Naive thymus-derived CD4-positive, alpha-beta T cell (primary cell): ENCODE measurements at places on chromosomes 2 and 18. TPM values are rescaled to one million over a fixed set of nuclear protein-coding genes. Genes with fewer than 3 reads are reported as not detected.

The UPP2 gene
- not detected for total RNA-seq

The C1QL2 gene
- not detected for total RNA-seq

The KANSL1L gene
- total RNA-seq, result 13.3 TPM

The BBS5 gene
- total RNA-seq, result 2.3 TPM

- H3K4me1 ChIP-seq, result peaks cover 54% of the 10 kb centered on the region
- no peaks in the 10 kb centered on the region for H3K27me3 ChIP-seq
- H3K27ac ChIP-seq, result peak overlapping the region; percentile 40
- no peak overlapping the region for H3K4me3 ChIP-seq
These were observed 9.3 kb downstream of the TGOLN2 start for GRCh38 chr2:85318222-85319074.

DNA sequence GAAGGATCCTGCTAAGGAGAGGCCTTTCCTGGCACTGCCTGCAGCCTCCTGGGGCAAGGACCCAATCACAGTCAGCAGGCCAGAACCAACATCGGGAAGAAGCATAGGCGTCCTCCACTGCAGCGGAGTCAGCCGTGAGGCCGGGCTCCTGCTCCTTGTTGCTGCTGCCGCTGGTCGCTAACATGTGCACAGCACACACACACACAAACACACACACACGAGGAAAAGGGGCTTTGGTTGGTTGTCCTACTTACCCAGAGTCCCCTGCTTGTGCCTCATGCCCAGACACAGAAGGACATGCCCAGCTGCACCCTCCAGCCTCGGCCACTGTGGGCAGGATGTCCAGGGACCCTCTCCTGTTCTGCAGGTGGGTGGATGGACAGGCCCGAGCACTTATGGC, 209.4 kb downstream of the GLI2 start:
- no peaks in the 10 kb centered on the region for H3K4me1 ChIP-seq
- H3K4me3 ChIP-seq, result no peak overlapping the region
- no peak overlapping the region for H3K27ac ChIP-seq

GRCh38 chr2:126932966-126933710, 34.4 kb downstream of the TEX51 start:
- no peak overlapping the region for H3K4me3 ChIP-seq
- no peaks in the 10 kb centered on the region for H3K36me3 ChIP-seq
- H3K27ac ChIP-seq, result no peak overlapping the region
- DNase-seq, result no peak
- H3K27me3 ChIP-seq, result no peaks in the 10 kb centered on the region
- H3K4me1 ChIP-seq, result no peaks in the 10 kb centered on the region

- H3K4me1 ChIP-seq, result no peaks in the 10 kb centered on the region
- no peaks in the 10 kb centered on the region for H3K27me3 ChIP-seq
- H3K36me3 ChIP-seq, result no peaks in the 10 kb centered on the region
These were observed 6.8 kb upstream of the CETN1 start for GRCh38 chr18:573385-573784.

- H3K27me3 ChIP-seq, result no peaks in the 10 kb centered on the region
- no peak overlapping the region for H3K4me3 ChIP-seq
- no peaks in the 10 kb centered on the region for H3K36me3 ChIP-seq
These were observed 23.6 kb downstream of the KCNE4 start for GRCh38 chr2:223075301-223076270.

- H3K4me1 ChIP-seq, result no peaks in the 10 kb centered on the region
- no peak for DNase-seq
- no peaks in the 10 kb centered on the region for H3K27me3 ChIP-seq
- no peaks in the 10 kb centered on the region for H3K36me3 ChIP-seq
These were observed 101.2 kb downstream of the KCNS3 start for GRCh38 chr2:17979707-17980106.

DNA sequence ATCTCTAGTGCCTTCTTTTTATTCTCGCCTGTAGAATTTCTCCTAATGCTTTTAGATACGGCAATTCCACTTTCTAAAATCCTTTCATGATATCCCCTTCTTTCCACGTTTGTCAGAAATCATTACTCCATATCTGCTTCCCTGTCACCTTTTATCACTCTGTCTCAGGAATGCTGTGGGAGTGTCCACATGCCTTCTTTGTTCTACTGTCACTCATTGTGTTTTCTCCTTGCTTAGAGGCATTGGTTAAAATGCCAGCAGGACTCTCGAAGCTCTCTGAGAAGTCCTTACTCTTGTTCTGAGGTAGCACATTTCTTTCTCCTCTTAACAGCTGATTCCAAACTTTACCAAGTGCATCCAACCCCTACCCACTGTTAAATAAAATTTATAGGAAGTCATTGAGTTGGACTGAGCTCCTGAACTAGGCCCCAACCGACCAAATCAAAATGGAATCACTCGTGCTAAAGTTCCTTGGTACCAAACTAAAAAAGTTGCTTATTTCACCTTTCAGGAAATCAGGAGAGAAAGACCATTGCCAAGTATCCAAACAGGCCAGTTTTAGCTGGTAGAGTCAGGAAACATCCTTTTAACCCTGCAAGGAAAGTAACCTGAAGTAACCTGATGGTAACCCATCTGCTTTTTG, 10.6 kb upstream of the GALNT5 start:
- H3K27me3 ChIP-seq, result no peaks in the 10 kb centered on the region
- DNase-seq, result no peak
- no peaks in the 10 kb centered on the region for H3K4me1 ChIP-seq
- H3K36me3 ChIP-seq, result no peaks in the 10 kb centered on the region

GRCh38 chr2:241443486-241444223, 64.7 kb downstream of the STK25 start:
- no peak overlapping the region for H3K27ac ChIP-seq
- H3K4me1 ChIP-seq, result peaks cover 17% of the 10 kb centered on the region
- peaks cover 9% of the 10 kb centered on the region for H3K27me3 ChIP-seq
- no peaks in the 10 kb centered on the region for H3K36me3 ChIP-seq
- peak; percentile 94 for DNase-seq

DNA sequence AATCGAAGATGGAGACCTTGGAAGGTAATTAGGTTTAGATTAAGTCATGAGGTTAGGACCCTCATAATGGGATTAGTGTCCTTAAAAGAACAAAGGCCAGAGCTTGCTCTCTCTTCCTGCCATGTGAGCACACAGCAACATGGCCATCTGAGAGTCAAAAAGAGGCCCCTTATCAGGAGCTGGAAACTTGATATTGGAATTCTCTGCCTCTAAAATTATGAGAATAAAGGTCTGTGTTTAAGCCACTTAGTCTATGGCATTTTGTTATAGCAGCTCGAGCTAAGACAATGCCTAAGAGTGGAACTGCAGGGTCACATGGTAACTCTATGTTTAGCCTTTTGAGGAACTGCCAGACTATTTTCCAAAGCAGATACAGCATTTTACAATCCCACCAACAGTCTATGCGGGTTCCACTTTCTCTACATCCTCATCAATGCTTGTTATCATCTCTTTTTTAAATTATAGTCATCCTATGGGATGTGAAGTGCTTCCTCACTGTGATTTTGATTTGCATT, 42.4 kb downstream of the THADA start:
- no peak for DNase-seq
- H3K27ac ChIP-seq, result no peak overlapping the region
- no peak overlapping the region for H3K4me3 ChIP-seq
- H3K27me3 ChIP-seq, result no peaks in the 10 kb centered on the region
- no peaks in the 10 kb centered on the region for H3K4me1 ChIP-seq
